ENCODE measurements at places on chromosomes 7 and 10.

GRCh38 chr10:11437391-11438142 is 173.9 kb downstream of the USP6NL start:
- DNase-seq = no peak

DNA sequence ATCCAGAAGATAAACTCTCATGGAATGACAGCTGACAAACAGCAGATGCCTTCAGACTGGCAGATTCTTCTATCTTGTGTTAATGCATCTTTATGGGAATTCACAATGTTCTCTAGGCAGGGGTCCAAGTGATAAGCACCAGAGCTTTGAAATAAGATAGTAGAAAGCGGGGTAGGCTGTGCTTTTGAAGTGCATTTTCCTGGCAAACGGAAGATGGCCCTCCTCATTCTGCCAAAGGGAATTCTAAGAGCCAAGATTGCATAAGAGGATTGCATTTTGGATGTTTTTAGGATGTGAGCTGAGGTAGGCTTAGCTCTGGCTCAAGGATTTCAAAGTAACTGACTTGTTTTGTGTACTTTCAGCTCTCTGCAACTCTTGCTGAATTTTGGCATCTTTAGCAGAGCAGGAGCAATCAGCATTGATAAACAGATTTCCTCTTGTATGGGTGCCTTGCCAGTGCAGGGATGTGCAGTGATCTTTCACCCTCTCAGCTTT is 298.5 kb upstream of the KLF6 start:
- no peak for DNase-seq

DNA sequence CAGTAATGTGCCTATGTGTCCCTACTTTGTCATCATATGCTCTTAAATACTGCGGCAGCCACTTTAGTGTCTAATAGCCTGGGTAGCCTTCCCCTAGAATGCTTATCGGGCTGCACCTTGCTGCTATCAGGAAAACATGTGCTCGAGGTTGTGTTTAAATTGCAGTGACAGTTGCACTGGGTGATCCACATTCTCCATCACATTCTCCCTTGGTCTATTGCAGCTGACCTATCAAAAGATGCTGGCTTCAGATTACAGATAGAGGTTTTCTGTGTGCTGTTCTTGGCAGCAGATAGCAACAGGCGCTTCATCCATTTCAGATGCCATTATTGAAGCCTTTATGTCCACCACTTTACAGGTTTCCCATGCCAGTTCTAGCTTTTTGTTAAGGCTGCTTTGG is 130.1 kb upstream of the MDFIC start:
- DNase-seq = no peak

GRCh38 chr7:24797270-24797669 is 40.0 kb upstream of the GSDME start:
- DNase-seq = no peak

GRCh38 chr7:105261689-105262088 is 127.0 kb downstream of the SRPK2 start:
- DNase-seq = no peak

DNA sequence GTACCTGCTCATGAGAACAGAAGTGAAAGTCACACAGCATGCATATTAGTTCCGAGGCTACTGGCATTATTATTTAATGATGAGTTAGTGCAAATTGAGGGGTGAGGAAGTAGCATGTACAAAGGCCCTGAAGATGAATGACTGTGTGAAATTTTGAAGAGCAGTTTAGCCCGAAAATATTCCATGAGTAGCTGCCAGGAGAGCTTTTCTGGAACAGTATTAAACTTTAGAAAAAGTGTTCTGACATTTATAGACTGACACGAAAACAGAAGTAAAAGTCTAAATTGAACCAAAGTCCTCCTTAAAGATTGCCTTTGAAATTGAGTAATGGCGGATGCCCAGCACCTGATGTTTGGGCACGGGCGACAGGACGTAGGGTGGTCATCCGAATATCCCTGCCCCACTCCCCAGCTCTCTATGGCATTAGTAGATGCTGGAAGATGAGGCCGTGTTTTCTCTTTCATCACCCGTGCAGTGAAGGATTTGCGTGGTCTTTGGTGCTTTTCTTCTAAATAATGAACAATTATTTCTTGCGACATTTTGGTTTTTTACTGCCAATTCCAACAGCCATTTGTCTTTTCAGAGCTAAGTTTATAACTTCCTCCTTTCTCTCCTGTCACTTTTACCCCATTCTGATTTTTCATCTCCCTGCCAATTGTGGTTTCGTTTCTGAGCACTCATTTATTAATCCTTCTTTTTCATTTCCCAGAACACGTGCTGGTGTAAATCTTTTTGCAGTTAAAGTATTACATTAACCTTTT is 192.6 kb downstream of the MGMT start:
- DNase-seq = no peak

- DNase-seq = no peak
These were observed 405.0 kb upstream of the ZMIZ1 start for GRCh38 chr10:78663721-78664120.

DNA sequence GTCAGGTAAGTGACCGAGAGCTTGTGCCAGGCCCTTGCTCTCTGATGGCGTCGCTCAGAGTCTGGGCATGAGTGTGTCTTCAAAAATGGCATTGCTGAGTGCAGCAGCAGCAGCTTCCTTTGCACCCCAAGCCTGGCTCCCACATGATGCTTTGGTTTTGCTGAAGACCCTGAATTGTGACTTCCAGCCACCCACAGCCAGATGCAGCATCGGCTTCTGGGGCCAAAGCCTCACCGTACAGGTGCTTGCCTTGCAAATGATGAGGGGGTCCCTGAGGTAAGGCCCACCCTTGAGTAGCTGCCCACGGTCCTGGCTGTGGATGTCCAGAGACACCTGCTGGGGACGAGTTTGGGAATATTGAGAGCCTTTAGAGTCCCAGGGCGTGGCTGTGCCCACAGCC is 57.9 kb downstream of the JAKMIP3 start:
- DNase-seq = no peak

- DNase-seq = peak; percentile 4
These were observed 97.6 kb downstream of the PTN start for GRCh38 chr7:137245890-137246289.

GRCh38 chr7:152621426-152621825 is 54.5 kb downstream of the XRCC2 start:
- no peak for DNase-seq

GRCh38 chr7:149334219-149334618 is 72.2 kb downstream of the ZNF783 start:
- no peak for DNase-seq

- no peak for DNase-seq
These were observed 151.8 kb upstream of the RHEB start for GRCh38 chr7:151671514-151671913.

DNA sequence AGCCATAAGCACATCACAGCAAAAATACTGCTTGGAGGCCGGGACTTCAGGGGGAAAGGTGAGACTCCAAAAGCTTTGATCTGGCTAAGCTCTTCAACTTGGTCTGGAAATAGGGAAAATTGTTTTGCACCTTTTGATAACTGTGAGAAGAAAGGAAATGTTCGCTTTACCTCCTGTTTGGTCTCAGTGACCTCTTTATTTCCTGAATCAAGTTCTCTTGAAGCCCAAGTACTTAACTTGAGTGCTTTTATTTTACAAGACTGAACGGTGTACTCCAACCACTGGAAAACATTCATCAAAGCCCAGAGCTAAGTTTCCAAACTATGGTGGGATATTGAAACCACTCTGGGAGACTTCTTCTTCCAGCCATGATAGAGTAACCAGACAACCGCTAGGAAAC is 5.3 kb downstream of the C10orf90 start:
- DNase-seq = no peak

GRCh38 chr10:118106426-118106825 is 59.7 kb upstream of the RAB11FIP2 start:
- no peak for DNase-seq

DNA sequence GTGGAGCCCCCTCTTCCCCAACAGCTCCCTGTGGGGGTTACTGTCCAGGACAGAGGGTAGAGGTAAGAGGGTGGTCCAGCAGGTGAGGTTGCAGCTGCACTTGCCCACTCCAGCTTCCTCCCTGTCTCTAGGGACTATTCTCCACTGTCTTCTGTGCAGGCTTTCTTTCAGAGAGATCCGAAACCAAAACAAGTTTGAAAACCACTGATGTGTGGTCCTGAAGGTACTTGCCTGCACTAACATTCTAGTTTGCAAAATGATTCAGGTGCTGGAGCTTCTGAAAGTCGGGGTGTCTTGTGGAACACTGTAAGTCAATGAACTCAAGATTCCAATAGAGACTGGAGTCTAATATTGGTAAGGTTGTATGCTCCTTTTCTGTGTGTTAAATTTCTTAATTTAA is 63.1 kb downstream of the BLNK start:
- no peak for DNase-seq

DNA sequence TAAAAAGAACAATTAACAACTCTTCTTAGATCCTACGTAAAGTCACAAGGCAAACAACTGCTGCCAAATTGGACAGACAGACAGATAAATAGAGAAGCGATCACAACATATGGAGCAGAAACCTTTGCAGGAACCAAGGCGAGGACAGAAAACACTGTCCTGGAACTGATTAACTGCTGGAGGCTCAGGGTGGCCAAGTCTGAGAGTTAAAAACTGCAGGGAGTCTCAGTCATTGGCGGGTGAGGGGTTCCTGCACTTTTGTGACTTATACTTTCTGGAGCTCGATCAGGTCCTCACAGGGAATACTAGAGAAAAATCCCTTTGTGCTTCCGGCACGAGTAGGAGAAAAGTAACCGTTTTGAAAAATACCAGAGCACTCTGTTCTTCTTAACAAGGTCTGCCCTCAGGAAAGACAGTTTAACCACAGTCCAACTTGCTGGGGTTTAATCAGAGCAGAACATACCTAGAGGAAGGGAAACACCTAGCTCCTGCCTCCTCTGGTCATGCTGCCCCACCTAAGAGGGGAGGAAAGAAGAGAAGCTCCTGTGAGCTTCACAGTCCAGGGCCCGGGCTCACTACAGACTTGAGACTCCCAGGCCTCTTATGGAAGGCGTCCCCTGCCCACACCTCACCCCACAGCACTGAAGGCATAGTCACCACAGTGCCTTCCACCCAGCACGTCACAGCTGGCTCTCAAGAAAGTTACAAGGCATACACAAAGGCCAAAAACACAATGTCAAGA is 74.9 kb downstream of the LARP4B start:
- DNase-seq = no peak
